Occipital lobe (tissue), 3 donors: ENCODE measurements at places on chromosomes 4 and X.

DNA sequence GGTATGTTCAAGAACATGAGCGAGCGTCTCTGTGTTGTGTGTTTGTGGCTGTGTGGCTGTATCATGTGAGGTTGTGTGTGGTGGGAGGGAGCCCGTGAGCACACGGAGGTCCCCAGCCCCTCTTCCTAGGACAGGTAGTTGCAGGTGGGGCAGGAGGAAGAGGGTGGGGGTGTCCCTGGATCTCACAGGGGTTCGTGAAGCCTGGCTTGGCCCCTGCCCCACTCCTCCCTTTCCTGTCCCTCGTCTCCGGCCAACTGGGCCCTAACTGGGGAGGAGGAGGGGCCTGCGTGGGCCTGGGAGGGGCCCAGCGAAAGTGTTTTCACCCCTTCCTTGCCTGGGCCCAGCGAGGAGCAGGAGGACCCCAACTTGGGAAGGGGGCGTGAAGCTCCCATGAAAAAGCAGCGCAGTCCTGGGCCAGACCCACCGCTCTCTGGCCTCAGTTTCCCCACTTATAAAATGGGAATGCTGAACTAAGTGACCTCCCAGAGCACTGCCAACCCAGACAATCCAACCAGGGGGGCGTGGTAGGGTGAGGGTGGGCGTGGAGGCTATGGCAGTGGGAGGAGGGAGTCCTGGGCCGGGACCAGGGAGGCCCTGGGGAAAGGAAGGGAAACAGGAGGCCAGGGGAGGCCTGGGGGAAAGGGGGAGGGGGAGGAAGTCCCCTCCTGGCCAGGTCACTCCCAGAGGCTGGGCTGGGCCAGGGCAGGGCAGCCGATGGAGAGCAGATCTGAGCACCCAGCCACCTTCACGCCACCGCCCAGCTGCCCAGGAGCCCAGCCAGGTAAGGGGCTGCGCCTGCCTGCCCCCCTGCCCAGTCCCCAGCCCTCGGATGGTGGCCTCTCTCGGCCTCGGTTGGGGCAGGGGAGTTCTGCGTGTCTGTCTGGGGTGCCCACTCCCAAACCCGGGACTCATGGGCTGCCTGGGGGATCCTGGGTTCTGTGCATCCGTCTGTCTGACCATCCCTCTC lies at the start of gene AVPR2:
AVPR2 (plus strand) TSS at position 683 of the 967 bp plus-strand sequence. CDS start 473 bp downstream, outside the sequence.
- DNase-seq, result no peak

GRCh38 chr4:126526335-126526734 lies 1106.4 kb upstream of the INTU start:
- no peak for DNase-seq

- DNase-seq, result no peak
Observed at GRCh38 chrX:25034889-25035288, 19.1 kb upstream of the ARX start.

GRCh38 chrX:85977218-85977617 lies 70.1 kb downstream of the CHM start:
- DNase-seq, result no peak

DNA sequence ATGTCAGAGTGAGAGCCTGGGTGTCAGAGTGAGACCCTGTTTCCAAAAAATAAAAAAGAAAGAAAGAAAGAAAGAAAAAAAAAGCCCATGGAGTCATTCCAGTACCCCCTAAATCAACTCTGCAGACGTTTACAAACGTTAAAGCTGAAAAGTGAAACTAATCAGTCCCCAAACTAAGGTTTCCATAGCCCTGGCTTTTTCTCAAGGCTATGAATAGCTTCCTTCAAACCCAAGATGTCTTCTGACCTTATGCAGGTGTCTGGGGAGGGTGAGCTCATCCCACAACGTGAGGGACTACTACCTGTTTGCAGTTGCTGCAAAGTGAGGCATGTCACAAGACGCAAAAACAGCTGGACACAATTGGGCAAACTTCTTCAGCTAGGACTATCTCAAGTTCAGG lies 144.0 kb downstream of the SH3KBP1 start:
- no peak for DNase-seq

DNA sequence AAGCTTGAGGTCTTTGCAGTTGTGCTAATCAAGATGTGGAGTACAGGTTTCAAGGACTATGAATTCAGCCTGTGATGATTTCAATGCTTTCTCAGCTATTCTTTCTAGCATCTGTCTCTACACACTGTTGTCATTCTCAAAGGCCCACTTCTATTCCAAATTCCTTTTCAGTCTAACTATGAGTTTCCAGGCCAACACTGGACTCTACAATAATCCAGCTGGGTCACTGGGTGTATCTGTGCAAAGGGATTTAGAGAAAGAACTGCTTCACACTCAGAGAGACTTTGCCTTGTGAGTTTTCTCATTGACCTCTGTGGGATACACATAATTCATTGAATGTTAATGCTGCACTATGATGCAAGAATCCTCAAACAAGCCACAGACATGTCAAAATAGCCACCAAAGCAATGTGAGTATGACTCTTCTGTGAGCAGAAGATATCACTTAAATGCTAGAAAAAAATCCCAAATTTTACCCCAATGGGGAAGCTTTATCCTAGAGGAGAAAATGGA lies 171.8 kb upstream of the CLNK start:
- no peak for DNase-seq

DNA sequence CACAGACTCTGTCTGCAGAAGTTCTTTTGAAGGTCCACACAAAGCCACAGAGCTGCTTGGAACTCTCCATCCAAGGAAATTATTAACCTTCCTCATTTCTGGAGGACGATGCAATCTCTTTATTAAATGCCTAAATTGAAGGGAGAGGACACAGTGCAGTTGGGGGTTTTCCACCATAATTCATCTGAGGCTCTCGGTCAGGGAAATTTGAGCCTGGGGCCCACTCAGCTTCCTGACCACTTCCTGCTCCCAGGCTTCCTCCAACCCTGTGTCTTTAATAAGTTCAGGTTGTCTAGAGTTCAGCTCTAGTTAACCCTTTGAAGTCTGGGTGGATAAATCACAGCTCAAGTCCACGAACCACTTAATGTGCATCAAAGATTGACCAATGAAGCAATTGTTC lies 58.5 kb downstream of the PRPS1 start:
- no peak for DNase-seq

GRCh38 chrX:13250826-13251580 lies 68.8 kb downstream of the ATXN3L start:
- DNase-seq, result no peak

GRCh38 chr4:14309431-14309830 lies 681.9 kb upstream of the BOD1L1 start:
- no peak for DNase-seq

- DNase-seq, result no peak
Observed at GRCh38 chr4:63729519-63729918, 679.7 kb downstream of the TECRL start.

DNA sequence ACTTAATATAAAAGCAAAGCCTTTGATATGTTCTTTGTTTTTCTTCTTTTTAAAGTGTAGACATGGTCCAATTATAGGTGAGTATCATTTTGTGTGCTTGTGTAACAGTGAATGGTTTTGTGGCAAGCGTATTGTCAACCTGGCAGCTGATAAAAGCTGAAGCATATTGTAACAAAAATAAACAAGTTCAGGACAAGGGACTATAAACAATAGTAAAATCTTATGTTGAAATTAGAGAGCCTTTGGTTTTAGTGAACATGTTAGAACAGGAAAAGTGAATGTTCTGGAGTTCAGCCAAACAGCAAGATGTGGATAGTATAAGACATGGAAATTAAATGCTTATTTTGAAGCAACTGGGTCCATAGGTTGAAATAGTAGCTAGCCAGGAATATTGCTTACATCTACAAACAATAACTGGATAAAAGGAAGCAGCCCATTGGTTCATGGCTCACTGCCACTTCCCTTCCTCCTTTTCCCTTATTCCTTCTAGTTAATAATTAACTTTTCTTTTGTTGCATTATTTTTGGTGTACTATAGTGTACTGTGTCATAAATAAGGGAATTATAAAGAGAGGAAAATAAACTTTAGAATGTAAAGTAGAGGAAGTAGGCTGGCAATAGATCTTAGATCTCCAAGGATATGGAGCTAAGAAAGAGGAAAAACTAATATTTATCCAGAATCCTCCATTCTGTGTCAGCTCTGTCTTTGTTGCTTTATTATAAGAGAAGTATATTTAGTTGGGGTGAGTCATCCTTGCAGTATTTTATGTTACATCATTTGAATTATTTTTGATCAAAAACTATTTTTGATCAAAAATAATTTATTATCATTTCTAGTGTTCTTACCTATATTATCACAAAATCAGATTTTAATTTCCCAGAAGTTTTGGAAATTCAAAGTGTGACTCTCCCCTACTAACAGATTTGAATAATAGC lies 65.6 kb downstream of the MRPL1 start:
- DNase-seq, result no peak

DNA sequence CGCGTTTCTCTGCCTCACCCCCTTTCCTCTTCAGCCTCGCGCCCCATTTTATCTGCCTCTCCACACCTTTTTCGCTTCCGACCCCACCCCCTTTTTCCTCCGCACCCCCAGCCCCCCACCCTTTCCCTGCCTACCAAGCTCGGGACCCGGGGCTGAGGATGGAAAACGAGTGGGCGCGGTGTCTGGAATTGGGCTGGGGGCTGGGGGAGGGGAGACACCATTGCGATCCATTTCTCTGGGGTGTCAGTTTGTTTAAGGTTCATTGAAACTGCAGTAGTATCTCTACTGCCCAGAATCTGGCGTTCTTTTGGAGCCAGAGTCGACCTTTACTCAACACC lies 707 bp downstream of the SLC9A6 start:
- DNase-seq, result no peak

DNA sequence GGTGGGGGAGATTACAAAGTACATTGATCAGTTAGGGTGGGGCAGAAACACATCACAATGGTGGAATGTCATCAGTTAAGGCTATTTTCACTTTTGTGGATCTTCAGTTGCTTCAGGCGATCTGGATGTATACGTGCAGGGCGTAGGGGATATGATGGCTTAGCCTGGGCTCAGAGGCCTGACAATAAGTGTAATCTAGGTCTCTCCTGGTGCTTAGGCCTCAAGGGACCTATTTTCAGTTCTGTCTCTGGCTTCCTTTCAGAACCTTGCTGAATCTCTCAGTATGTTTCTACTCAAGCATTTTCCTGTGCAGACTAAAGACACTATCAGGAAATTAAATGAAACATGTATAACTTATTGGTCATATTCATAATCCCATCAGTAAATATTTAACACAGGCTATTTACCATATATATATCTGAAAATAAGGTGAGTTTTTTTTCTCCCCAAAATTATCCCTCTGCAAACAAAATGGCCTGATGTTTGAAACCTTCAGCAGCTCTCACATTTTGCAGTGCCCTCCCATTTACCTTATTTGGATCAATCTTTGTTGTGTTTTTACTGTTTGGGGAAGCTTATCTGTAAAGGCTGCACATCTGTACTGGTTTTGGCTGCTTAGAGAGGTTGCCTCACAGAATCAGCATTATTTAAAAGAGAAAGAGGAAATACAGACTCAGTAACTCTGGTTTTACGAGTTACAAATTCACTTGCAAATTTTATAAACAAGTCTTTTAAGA lies 2.3 kb upstream of the ZCCHC4 start:
- DNase-seq, result no peak

DNA sequence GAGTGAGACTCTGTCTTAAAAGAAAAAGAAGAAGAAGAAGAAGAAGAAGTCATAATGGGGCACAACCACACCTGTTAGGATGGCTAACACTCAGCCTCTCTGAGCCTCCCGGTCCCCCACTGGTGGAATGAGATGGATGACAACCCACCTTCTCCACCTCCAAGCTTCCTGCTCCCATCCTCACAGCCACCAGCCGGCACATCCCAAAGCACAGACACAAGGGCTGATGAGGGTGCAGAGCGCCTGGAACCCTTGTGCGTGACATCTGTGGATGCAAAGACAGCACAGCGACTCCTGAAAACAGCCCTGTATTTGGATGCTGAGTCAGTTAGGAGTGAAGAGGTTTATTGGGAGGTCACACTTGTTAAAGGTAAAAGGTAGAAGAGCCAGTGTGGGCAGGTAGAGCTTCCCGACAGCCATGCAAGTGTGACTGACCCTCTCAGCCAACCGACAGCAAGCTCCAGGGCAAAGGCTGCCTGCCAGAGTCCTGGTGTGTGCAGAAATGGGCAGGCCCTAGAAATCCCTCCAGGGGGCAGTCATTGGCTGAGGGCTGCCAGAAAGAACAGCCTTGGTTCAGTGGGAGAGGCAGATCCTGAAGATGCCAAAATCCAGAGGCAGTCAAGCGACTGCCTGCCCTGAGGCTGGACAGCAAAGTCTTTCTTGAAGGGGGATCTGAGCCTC lies 26.6 kb upstream of the MAN2B2 start:
- no peak for DNase-seq

DNA sequence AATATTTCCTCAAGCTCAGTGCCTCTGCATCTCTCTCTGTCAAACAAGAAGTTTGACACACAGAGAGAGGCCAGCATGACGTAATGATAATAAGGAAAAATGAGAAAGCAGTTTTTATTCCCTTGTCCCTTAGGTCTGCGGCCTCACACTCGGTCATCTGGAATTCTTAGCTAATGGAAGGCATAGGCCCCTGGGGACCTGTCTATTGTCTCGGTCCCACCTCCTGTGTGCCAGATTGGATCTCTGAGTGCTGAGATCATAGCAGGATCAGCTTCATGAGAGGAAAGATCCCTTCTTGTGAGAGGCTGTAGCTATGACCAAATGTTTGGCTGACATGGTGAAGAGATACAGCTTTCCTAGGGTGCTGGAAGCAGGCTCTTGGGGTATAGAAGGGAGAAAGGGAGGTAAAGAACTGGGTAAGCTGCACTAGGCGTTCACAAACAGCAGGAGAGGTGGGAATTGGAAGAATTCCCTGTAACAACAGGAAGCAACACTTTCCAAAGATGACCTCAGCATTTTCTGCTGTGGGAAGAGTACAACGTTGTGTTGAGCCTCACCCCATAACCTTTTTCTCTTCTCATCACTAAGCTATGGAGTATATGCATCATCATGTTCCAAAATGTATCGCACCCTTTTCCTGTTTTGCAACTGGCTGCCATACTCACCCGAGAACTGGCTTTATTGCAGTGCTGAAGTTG lies 20.2 kb downstream of the TMEM31 start:
- DNase-seq, result no peak

DNA sequence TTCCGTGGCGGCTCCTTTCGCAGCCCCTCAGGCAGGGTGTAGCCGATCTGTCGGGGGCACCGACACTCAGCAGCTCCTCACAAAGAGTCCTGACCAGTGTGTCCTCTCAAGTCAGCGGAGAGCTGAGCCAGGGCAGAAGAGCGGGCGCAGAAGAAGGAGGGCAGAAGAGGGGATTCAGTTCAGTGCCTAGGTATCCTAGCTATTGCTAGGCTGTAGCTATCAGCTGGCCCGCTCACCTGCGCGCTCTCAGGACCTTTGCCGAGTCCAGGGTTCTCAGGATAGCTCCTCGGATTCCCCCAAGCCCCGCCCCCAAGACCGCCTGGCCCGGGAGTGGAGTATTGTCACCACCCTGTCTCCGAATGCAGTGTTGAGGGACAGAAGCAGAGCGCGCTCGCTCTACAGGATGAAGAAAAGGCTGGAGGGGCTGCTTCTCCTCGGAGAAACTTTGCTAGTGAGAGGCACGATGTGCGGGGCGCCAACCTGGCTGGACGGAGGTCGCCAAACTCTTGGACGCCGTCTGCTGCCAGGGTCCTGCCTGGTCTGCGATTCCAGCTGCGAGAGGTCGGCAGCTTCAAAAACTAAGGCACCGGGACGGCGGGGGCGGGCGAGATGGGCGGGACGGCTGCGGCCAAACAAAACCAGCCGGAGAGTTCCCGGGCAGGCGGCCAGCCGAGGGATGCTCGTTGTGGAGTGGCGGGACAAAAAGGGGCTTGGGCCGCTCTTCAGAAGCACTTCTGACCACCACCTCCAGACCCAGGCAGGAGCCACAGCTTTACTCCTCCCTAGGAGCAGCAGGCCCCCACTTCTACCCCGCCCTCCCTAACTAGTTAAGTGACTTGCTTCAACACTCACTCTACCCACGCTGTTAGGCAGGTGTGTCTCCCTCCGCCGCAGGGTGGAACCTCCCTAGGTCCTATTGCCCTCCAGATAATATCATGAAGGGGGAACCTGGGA lies at the start of gene XKRX:
XKRX (minus strand) TSS at position 258 of the 954 bp plus-strand sequence. CDS start 613 bp downstream, outside the sequence.
- DNase-seq, result no peak
